GM10248 (cell line): ENCODE measurements at places on chromosomes 11 and 22.

- DNase-seq = no peak
These were observed 107.3 kb downstream of the BBOX1 start for GRCh38 chr11:27147916-27148315.

DNA sequence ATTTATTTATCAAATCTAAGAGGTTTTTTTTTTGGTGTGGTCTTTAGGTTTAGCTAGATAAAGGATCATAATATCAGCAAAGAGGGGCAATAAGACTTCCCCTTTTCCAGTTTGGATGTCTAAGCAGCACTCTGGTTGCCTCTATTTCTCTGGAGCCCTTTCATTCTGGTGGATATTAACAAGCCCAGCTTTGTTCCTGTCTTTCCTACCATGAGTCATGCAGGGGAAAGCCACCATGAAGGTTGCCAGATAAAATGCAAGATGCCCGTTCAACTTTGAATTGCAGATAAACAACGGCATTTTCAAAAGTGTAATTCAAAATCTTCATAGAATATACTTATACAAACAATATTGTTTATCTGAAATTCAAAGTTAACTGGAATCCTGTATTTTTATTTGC is 143.6 kb downstream of the ADAMTS15 start:
- no peak for DNase-seq

GRCh38 chr11:78127403-78127802 is 12.0 kb downstream of the ALG8 start:
- no peak for DNase-seq

DNA sequence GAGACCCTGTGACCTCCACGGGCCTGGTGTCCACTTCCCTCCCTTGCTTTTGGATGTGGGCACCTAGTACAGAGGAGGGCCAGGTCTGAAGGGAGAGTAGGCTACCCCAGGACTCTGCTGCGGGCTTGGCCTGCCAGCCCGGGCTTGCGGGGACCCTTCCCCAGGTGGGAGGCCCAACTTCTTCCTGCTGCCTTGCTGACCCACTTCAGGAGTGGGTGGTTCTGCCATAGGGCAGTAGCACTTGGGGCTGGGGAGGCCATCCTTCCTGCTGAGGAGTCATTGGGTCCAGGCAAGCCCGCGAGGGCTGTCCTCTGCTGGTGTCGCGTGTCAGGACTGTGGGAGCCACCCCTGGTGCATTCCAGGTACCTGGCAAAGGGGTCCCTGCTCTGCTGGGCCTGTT is 1250.0 kb downstream of the BRD1 start:
- DNase-seq = no peak

GRCh38 chr11:46363031-46363407 is 15.8 kb downstream of the DGKZ start:
- DNase-seq = no peak

- DNase-seq = no peak
These were observed 47.4 kb downstream of the ISX start for GRCh38 chr22:35113341-35113740.

DNA sequence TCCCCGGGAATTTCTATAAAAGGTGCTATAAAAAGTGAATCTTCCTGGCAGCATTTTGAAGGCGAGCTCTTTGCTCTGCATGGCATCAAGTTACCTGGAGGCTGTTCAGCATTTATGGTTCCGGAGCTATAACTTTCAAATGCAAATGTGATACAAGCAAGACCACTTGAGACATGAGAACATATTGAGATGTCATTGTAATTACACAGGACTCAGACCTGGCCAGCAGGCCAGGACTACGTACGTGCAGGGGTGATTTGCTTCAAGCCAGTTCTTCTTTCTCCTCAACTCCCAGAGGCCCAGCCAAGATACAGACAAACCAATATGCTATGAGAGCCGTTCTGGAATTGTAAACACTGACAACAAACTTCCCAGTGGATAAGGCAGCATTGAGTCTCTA is 227.4 kb upstream of the FAT3 start:
- DNase-seq = no peak

DNA sequence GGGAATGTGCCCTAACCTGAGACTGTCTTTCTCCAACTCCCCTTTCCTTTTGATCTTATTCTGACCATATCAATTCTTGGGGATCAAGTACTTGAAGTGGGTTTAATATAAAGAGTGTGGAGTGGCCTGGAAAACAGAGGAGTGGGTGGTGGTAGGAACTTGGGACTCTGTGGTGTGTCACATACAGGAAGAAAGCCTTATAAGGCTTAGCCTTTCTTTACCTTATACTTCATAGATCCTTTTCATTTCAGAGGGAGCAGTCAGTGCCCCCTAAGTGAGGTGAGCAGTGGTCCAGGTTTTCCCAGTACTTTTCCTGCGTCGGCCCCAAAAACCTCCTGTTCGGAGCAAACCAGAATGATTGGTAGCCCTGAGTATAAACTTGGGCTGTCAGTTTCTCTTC is 486 bp downstream of the OOSP1 start:
- no peak for DNase-seq

- no peak for DNase-seq
These were observed 178.0 kb upstream of the BLID start for GRCh38 chr11:122294041-122294440.

- DNase-seq = peak; percentile 3
These were observed 504.3 kb downstream of the FAM181B start for GRCh38 chr11:82229341-82229740.

DNA sequence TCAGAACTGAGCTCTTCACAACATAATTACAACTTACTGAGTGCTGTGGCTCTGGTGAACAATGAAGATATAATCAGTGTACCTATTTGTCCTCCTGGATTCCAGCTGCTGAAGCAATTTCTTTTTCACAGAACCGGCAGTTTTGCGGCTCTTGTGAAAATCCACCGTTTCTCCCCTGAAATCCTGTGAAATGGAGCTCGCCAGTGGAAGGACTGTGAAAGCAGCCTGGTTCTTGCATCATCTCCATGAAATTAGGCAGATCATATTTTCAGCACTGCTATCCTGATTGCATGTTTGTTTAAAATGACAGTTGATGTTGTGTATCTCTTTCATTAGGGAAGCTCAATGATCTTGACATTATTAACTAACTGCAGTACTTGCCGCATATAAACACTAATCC is 120.2 kb upstream of the SNX19 start:
- no peak for DNase-seq

DNA sequence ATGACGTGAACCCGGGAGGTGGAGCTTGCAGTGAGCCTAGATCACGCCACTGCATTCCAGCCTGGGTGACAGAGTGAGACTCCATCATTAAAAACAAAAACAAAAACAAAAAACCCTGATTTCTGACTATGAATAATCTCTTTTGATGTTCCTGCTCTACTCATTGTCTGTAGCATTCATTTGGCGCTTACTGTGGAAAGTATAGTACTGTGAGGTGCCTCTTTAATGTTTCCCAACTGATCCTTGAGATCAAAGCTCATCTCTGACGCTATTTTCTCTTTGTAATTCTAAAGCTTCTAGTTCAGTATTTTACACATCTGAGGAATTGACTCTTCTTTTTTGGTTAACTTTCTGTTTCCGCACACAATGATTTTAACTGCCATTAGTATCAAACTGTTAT is 60.0 kb downstream of the GRK3 start:
- DNase-seq = no peak

GRCh38 chr11:114061048-114061680 is 1.7 kb downstream of the ZBTB16 start:
- no peak for DNase-seq
